Kidney (tissue), 22 donors: ENCODE measurements at places on chromosomes 2 and 18. TPM values are rescaled to one million over a fixed set of nuclear protein-coding genes. Genes with fewer than 3 reads are reported as not detected.

DNA sequence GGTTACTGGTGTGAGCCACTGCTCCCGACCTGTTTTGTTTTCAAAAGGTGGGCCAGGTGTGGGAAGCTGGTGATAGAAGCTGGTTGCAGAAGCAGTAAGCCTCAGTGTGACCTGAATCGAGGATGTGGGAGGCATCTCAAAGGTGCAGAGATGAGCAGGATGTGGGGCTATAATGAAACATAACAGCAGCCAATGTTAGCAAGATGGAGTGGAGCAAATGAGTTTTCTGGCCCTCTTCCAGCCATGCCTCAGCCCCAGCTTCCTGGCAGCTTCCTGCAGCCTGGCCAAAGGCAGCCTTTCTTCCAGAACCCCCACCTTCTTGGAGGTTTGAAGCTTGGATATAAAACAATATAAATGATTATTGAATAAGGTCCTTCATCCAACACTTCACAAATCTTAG, 184.8 kb downstream of the NCK2 start:
- no peak for DNase-seq
- no peaks in the 10 kb centered on the region for H3K27me3 ChIP-seq
- no peak overlapping the region for H3K27ac ChIP-seq
- no peak overlapping the region for H3K4me3 ChIP-seq
- no peaks in the 10 kb centered on the region for H3K36me3 ChIP-seq

DNA sequence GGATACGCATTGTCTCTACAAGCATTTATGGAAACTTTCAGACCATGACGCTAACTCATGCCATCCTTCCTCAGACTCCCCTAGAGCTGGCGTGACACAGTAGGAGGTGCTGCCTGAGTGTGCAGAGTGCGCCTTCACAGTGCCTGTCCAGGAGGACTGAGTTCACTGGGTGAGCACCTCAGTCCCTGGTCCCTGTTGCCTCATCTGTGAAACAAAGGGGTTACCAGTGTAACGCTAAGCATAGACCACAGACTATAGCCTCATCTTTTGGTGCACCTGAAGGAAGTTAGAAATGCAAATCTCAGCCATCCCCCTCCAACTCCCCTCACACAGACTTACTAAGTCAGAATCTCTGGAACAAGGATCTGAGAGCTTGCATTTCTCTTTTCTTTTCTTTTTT, 142.8 kb downstream of the TMEM17 start:
- no peaks in the 10 kb centered on the region for H3K4me1 ChIP-seq
- H3K27ac ChIP-seq = no peak overlapping the region

- H3K36me3 ChIP-seq = no peaks in the 10 kb centered on the region
- no peak overlapping the region for H3K4me3 ChIP-seq
- H3K4me1 ChIP-seq = peaks cover 4% of the 10 kb centered on the region
- H3K27me3 ChIP-seq = no peaks in the 10 kb centered on the region
Observed at GRCh38 chr2:75549401-75550253, 11.1 kb downstream of the EVA1A start.

DNA sequence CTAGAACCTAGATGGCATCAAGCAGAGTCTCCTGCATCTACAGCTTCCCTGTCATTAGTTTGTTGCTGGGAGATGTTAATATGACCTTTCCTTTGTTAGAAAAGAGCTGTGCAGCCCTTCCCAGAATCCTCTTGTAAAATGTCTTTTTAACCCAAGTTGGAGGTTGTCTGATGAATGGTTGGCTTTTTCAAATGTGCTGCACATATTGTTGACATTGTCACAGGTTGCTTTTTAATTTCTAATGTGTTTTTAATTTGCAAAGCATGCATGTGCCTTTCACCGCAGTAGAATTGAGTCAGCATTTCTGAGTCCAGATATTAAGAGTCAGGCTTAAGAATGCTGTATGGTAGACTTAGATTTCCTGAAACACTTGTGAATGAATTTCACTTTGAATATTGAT, 120.8 kb downstream of the GREB1L start:
- no peaks in the 10 kb centered on the region for H3K4me1 ChIP-seq
- no peaks in the 10 kb centered on the region for H3K27me3 ChIP-seq
- DNase-seq = no peak

GRCh38 chr18:75214332-75214690, 3.7 kb downstream of the TSHZ1 start:
- peak overlapping the region; percentile 18 for H3K27ac ChIP-seq
- peak overlapping the region; percentile 8 for H3K4me3 ChIP-seq
- H3K27me3 ChIP-seq = no peaks in the 10 kb centered on the region
- H3K4me1 ChIP-seq = peaks cover 6% of the 10 kb centered on the region
- no peaks in the 10 kb centered on the region for H3K36me3 ChIP-seq

- no peaks in the 10 kb centered on the region for H3K36me3 ChIP-seq
- no peak overlapping the region for H3K27ac ChIP-seq
- no peaks in the 10 kb centered on the region for H3K27me3 ChIP-seq
- no peak overlapping the region for H3K4me3 ChIP-seq
- DNase-seq = no peak
Observed at GRCh38 chr2:128695646-128696220, 377.1 kb upstream of the HS6ST1 start.

DNA sequence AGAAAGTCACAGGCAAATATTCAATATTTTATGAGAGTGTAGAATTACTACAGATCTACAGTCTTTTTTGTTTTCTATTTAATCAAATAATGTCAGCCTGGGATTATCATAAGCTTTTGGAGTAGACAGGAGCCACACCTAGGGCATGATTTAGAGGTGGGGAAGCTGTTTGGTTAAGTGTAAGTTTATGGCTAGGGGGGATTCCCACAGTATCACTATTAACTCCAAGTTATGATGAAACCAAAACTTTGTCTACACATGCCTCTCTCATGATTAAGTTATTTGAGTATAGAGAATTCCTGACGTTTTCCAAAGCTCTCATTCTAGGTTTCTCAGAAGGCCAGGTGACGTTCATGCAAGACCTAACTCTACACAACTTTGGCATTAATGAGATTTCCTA, 2.1 kb downstream of the SERPINB10 start:
- DNase-seq = no peak
- no peaks in the 10 kb centered on the region for H3K4me1 ChIP-seq
- no peaks in the 10 kb centered on the region for H3K27me3 ChIP-seq
- no peaks in the 10 kb centered on the region for H3K36me3 ChIP-seq
- no peak overlapping the region for H3K27ac ChIP-seq

DNA sequence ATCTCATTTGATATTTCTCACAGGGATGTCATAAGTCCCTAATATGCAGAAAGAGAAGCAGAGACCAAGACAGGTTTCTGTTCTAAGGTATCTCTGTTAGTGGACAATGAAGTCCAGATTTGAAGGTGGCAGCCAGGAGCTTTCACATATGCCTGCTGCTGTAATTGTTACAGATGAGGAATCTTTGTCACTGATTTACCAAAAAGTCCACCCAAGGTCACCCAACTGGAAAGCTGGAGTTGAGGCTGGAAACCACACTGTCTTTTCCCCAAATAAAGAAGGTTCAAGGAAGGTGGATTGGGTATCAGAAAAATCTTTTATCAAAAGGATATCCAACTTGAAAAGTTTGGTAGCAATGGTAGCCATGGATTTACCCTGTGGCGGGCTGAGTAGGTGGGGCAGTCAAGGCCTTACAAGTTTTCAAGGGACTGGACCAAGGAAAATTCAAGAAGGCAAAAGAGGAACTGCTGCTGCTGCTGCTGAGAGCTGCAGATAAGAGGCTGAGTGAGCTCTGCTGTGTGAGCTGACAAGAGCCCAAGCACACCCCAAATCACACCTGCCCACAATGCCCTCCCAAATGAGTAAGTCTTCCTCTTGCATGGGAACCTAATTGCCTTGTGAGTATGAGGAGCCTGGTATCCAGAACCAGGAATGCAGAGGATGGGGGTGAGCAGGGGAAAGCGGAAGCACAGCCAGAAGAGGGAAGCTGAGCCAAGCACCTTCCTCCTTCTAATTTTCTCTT, 241.2 kb downstream of the ANAPC1 start:
- DNase-seq = no peak
- H3K27ac ChIP-seq = no peak overlapping the region
- H3K36me3 ChIP-seq = no peaks in the 10 kb centered on the region
- no peak overlapping the region for H3K4me3 ChIP-seq
- no peaks in the 10 kb centered on the region for H3K4me1 ChIP-seq

- H3K27me3 ChIP-seq = no peaks in the 10 kb centered on the region
- DNase-seq = no peak
- H3K4me1 ChIP-seq = no peaks in the 10 kb centered on the region
- H3K27ac ChIP-seq = no peak overlapping the region
Observed at GRCh38 chr2:121925466-121925865, 170.0 kb downstream of the TSN start.

DNA sequence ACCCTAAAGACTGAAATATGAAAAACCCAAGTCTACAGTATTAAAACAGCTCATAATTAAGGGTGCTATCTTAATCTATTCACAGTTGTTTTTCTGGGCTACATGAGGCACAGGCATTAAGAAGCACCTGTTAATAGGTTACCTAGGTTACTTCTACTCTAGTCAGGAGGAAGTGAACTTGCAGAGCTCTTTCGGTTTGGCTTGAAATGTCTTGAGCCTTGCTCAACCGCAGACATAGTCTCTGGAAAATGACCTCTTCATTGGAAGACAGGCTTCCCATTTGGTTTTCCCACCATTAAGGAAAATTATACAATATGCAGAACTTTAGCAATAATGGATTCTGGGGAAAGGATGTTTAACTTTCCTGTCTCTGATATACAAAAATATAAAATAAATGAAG, 142.3 kb upstream of the KCNJ3 start:
- H3K27me3 ChIP-seq = no peaks in the 10 kb centered on the region
- no peaks in the 10 kb centered on the region for H3K4me1 ChIP-seq
- no peaks in the 10 kb centered on the region for H3K36me3 ChIP-seq
- no peak overlapping the region for H3K27ac ChIP-seq
- no peak overlapping the region for H3K4me3 ChIP-seq

- H3K4me1 ChIP-seq = no peaks in the 10 kb centered on the region
- no peak overlapping the region for H3K4me3 ChIP-seq
- no peaks in the 10 kb centered on the region for H3K36me3 ChIP-seq
- no peaks in the 10 kb centered on the region for H3K27me3 ChIP-seq
Observed at GRCh38 chr18:70496353-70497294, 207.8 kb downstream of the SOCS6 start.

- DNase-seq = peak; percentile 17
- H3K4me3 ChIP-seq = no peak overlapping the region
- H3K27me3 ChIP-seq = no peaks in the 10 kb centered on the region
- H3K27ac ChIP-seq = no peak overlapping the region
- no peaks in the 10 kb centered on the region for H3K36me3 ChIP-seq
Observed at GRCh38 chr2:32678825-32679224, 51.0 kb downstream of the TTC27 start.

- H3K4me3 ChIP-seq = peak overlapping the region; percentile 7
- no peaks in the 10 kb centered on the region for H3K4me1 ChIP-seq
- peaks cover 23% of the 10 kb centered on the region for H3K27me3 ChIP-seq
- H3K27ac ChIP-seq = no peak overlapping the region
- DNase-seq = peak; percentile 84
Observed at GRCh38 chr18:5893956-5894610, 1.2 kb downstream of the TMEM200C start.

GRCh38 chr2:118121986-118122524, 33.8 kb downstream of the INSIG2 start:
- no peak overlapping the region for H3K27ac ChIP-seq
- H3K4me3 ChIP-seq = no peak overlapping the region
- DNase-seq = no peak
- H3K36me3 ChIP-seq = no peaks in the 10 kb centered on the region
- no peaks in the 10 kb centered on the region for H3K27me3 ChIP-seq

GRCh38 chr2:135043345-135043744, 3.9 kb downstream of the MAP3K19 start:
- DNase-seq = no peak
- H3K27ac ChIP-seq = no peak overlapping the region

GRCh38 chr2:121137571-121137970, 147.4 kb downstream of the TFCP2L1 start:
- H3K4me1 ChIP-seq = no peaks in the 10 kb centered on the region
- no peak overlapping the region for H3K27ac ChIP-seq
- no peaks in the 10 kb centered on the region for H3K27me3 ChIP-seq
- no peak for DNase-seq

The HIBCH gene
- polyA plus RNA-seq = 115 TPM

The G6PC2 gene
- polyA plus RNA-seq = not detected

The TMEM178A gene
- polyA plus RNA-seq = 48.0 TPM

The NFATC1 gene
- 4.3 TPM for polyA plus RNA-seq

The EHBP1 gene
- polyA plus RNA-seq = 12.5 TPM

The CRYBA2 gene
- not detected for polyA plus RNA-seq

The GKN1 gene
- polyA plus RNA-seq = not detected

The CKAP2L gene
- not detected for polyA plus RNA-seq

The CDK15 gene
- polyA plus RNA-seq = 0.11 TPM

The KLHL14 gene
- polyA plus RNA-seq = 3.7 TPM

The MREG gene
- polyA plus RNA-seq = 3.6 TPM

The SERPINB2 gene
- not detected for polyA plus RNA-seq
